A549 (cell line): ENCODE measurements at places on chromosomes 7 and 10.

GRCh38 chr7:50265968-50266634 is 38.4 kb upstream of the IKZF1 start:
- no peak for DNase-seq

DNA sequence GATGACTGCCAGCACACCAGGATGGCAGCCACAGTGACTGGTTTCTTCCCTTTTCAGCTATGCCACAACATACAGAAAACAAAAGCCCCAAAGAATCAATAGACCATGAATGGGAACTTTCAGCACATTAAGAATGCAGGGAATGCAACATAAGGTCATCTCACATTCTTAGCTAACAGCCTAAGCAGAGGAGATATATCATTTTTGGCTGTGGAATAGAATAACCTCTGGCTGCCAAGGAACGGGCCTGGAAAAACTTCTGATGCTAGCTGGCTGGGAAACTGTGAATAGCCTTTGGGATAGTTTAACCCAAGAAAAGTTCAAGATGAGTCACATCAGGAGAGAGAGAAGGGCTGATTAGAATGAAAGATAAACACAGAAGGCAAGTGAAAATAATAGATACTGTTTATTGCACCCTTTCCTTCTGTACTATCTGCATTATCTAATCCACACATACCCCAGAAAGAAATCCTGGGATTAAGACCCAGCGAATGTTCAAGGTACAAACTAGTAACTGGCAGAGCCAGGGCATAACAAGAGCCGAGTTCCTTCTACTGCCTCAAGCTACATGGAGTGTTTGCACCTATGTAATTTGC is 169.2 kb downstream of the SEMA3A start:
- DNase-seq: peak; percentile 25

- no peak for DNase-seq
Observed at GRCh38 chr7:129714514-129715063, 103.1 kb downstream of the NRF1 start.

GRCh38 chr10:91163869-91164474 is 56.5 kb upstream of the PCGF5 start:
- peak; percentile 79 for DNase-seq

DNA sequence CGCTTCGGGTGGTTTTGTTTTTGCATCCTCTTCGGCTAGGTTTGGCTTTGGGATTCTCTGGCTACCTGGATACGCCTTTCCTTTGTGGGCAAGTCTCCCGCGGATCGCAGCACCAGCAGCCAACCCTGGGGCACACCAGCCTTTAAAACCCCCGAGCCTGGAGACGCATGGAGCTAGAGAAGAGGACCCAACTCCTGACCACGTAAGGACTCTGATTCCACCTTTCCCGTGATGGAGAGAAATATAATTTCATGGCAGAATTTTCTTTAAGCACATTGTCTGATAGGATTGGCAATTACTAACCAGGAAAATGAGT is 535.4 kb upstream of the GALNT17 start:
- no peak for DNase-seq

- DNase-seq: no peak
Observed at GRCh38 chr7:36707465-36707864, 16.8 kb downstream of the AOAH start.

DNA sequence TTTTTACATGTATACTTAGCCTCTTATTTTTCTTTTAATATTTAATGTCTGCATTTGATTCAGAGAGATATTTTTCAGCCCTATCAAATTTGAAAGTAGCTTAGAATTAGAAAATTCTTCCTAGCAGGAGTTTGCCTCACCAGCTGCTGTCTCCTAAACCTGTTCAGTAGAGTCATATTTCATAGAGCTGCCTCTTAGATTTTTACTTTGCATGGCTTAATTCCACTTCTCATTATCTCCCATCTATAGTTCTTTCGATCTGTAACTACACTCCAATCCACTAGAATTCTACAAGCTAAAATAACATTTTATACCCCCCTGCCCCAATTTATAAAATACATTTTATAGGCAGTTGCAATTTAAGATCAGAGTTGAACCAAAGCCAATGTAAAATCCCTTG is 227.0 kb downstream of the ANK3 start:
- no peak for DNase-seq

DNA sequence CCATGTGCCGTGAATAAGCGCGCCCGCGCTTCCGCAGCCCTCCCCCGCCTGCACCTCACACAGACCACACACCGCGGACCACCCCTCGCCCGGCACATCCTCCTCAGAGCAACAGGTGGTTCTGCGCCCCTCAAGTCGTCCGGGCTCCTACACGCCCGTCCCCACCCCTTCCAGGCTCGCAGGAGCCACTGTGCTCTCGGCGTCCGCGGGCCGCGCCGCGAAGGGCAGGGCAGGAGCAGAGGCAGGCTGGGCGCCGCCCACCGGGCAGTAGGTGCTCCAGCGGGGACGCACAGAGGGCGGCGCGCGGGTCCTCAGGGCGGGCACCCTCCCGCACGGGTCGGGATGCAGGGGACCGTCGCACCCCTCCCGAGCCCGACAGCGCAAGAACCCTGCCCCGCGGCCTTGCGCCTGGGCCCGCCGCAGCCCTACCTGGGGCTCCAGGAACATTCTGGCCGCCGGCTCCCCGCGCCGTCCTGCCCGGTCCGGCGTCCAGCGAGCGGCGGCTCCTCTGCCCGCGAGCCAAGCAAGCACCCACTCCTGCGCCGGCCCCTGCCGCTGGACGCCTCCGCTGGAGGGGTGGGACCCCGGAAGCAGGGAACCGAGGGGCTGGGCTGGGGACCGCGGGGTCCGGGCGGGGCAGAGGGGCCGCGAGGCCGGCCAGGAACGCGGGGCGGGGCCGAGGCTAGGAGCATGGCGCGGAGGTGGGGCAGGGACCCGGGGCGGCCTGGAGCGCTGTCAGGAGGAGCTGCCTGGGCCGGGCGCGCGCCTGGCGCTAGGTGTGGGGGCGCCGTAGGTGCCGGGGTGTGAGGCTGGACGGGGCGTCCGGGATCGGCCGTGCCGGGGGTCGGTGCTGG is 37.4 kb downstream of the RASGEF1A start:
- peak; percentile 41 for DNase-seq

- no peak for DNase-seq
Observed at GRCh38 chr10:128326851-128327250, 200.6 kb upstream of the MKI67 start.

GRCh38 chr10:132584081-132584480 is 46.5 kb downstream of the INPP5A start:
- no peak for DNase-seq

DNA sequence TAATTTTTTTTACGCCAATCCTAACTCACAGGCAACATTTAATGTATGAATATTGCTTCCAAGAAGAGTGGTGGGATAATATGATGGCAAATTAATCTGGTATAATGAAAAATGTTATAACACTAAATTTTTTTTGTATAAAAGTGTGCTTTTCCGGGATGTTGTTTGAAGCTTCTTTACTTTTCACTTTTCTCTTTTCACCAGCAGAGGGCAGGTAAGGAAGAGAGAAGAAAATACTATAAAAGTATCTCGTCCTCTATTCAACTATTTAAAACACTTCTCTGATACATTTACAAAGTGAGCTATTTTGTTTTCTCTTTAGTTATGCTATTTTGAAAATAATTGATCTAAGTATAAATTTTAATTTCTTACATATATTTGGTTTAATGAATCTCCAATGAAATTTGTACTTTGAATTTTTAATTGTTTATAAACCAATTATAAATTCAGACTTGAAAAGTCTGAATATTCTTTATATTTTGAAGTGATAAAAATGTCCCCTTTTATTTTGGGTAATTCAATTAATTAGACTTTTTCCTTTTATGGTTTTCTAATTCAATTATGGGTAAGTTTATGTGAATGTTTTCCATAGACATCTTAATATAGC is 20.7 kb upstream of the CFTR start:
- DNase-seq: peak; percentile 17
